ENCODE measurements at places on chromosomes 5 and 9. TPM values are rescaled to one million over a fixed set of nuclear protein-coding genes. Genes with fewer than 3 reads are reported as not detected.

INSL4 gene
- not detected for total RNA-seq

IL5 gene
- total RNA-seq = 1.6 TPM

GRCh38 chr9:95864852-95865580 is 10.5 kb upstream of the ERCC6L2 start:
- H3K36me3 ChIP-seq = peaks cover 20% of the 10 kb centered on the region
- no peaks in the 10 kb centered on the region for H3K27me3 ChIP-seq
- H3K4me3 ChIP-seq = no peak overlapping the region
- no peak overlapping the region for H3K27ac ChIP-seq
- DNase-seq = no peak
- H3K4me1 ChIP-seq = no peaks in the 10 kb centered on the region

DNA sequence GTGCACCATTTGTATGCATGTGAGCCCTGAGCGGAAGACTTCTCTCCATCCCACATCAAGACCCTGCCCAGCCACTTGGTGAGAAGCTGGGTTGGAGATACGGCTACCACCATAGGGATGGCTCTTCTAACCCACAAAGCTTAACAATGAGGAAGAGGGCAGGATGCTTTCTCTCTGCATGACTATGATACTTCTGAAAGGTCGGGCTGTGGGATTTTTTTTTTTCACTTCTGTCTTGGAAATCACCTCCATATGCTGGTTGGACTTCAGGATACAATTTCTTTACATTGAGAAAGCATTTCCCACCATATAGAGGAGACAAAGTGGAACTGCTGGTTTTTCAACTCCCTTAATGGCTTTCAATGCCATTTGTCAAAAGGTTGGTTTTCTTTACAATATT is 30.5 kb downstream of the ZNF366 start:
- no peak for DNase-seq
- H3K36me3 ChIP-seq = no peaks in the 10 kb centered on the region
- no peaks in the 10 kb centered on the region for H3K4me1 ChIP-seq
- no peak overlapping the region for H3K4me3 ChIP-seq

DNA sequence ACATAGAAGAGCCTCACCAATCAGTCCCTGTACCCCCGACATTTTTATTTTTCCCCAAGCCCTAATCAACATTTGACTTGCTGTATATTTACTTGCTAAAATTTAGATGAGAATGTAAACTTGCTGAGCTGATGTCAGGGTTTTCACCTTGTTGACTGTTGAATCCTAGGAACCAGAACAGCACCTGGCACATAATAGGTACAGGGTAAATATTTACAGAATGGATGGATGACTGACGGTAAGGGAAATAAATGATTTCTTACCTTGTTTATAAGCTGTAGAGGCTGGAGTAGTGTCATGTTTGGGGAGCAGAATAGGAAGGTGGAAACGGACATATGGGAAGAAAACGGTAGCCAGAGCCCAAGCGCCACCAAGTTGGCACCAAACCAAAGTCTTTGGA is 107.0 kb upstream of the NUDT12 start:
- H3K4me3 ChIP-seq = no peak overlapping the region
- no peak overlapping the region for H3K27ac ChIP-seq
- no peaks in the 10 kb centered on the region for H3K4me1 ChIP-seq

- H3K4me1 ChIP-seq = no peaks in the 10 kb centered on the region
- H3K27me3 ChIP-seq = peaks cover 16% of the 10 kb centered on the region
- H3K36me3 ChIP-seq = no peaks in the 10 kb centered on the region
- no peak overlapping the region for H3K27ac ChIP-seq
- DNase-seq = no peak
Observed at GRCh38 chr5:107772418-107773310, 101.9 kb upstream of the EFNA5 start.

DNA sequence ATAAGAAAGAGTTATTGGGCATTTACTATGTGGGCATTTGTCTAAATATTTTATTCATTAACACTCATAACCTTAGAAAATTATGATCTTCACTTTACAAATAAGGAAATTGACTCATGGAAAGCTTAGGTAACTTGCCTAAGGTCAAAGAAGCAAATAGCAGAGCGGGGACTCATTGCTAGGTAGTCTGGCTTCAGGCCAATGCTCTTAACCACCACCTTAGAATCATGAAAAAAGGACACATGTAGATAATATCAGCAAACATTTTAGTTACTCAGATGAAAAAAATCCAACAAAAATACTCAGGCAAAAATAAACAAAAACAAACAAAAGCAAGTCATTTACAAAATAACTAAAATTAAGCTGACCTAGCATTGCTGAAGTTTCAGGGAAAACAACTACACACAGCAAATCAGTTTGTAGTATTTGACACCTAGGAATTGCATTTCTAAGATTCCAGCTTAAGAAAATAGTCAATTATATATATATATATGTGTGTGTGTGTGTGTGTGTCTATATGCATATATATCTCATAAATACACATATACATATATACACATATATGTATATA is 166.0 kb downstream of the HMHB1 start:
- no peaks in the 10 kb centered on the region for H3K4me1 ChIP-seq
- H3K4me3 ChIP-seq = no peak overlapping the region
- no peak for DNase-seq
- H3K27me3 ChIP-seq = peaks cover 1% of the 10 kb centered on the region

Measured in activated CD4-positive, alpha-beta T cell treated with anti-CD3 and anti-CD28 coated beads for 36 hours (primary cell).